ENCODE measurements at places on chromosomes 4 and X.

DNA sequence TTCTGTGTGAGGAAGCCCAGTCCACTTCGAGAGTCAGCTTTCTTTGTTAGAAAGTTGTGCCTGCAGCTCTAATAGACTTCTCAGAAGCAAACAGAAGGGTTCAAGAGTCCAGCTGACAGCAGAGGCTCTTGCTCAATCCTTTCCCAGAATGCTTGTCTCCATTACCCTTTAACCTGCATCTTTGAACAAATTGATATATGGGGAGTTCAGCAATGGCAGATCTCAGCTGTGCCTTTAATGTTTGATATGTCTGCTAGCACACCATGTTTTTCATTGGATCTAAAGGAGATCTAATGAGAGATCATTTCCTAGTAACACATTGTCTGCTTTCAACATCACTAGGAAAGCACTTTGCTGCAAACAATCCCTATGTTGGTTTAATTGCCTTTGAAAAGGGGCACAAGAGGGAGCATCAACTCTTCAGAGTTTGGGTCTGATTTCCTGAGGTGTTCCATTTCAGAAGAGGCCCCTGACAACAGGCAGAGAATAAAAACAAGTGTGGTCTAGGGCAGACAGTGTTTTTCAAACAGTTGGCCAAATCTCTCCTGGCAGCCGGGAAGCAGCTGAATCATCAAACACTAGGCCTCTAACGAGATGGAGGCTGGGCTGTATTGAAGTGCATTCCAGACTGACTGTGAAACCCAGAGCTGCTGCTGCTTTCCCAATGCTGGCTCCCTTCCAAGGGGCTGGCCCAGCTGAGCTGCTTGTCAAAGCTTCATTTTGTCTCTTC is 55.5 kb downstream of the LUZP4 start:
- DNase-seq, result peak; percentile 97

DNA sequence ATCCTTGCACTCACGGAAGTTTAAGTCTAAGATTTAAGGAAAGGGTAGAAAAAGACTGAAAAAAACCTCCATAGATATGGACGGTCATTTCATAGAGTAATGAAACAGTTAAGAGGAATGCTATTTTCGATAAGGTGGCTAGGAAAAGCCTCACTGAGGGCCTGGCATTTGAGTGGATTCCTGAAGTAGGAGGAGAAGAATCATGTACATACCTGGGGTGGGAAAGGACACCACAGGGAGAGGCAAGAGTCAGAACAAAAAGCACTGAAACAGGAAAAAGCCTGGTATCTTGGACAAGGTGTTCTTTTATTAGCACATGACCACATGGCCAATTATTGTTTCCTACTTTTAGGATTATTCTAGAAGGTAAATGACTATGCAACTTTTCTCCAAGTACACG is 547.2 kb upstream of the DIPK2B start:
- peak; percentile 12 for DNase-seq

DNA sequence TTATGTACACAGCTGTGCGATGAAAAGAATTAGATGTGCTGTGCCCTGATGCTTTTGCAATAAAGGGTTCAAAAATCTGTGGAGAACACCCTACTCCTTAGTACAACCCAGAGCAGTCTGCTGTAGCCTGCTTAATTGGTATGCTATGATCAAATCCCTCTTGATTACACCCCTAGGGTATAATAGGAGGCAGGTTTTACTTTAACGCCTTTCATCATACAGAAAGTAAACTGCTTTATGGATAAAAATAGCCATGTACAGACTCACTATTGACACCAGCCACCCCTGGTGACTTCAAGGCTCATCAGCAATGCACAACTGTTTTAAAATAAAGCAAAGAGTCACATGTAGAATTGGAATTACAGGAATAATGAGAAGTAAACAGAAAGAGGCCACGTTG is 315.3 kb downstream of the DMD start:
- no peak for DNase-seq

DNA sequence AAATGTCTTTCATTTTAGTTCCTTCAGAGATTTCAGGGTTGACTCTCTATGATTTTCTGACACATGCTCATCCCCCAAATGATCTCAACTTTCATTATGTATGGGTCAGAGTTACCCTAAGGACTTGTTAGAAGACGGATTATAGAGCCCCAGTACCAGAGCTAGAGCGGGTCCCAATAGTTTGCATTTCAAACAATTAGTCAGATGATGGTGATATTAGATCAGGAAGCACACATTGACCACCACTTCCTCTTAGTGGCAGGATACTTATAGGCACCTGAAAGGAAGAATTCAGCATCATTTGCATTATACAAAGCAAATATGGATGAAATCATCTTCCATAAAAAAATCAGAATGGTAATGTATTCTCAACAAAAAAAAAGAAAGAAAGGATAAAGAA is 106.1 kb downstream of the GALNTL6 start:
- no peak for DNase-seq

DNA sequence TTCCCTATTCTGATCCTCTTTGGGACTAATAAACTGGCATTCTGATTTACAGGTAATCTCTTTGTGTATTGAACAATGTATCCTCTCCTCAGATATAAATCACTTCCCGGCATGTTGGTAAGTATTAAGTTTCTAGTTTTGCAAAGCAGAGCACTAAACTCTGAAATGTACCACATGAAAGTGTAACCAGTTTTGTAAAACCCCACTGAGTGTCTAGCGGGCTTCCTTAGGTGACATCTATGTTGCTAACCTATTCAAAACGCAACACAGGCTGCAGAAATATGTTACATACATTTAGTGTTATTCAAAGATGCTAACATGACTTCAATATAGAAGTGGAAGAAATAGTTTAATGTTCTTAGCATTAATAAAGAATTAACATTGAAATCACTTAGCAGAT is 25.2 kb downstream of the DNAJB14 start:
- no peak for DNase-seq

GRCh38 chr4:155120536-155120935 is 87.9 kb upstream of the NPY2R start:
- DNase-seq, result no peak

DNA sequence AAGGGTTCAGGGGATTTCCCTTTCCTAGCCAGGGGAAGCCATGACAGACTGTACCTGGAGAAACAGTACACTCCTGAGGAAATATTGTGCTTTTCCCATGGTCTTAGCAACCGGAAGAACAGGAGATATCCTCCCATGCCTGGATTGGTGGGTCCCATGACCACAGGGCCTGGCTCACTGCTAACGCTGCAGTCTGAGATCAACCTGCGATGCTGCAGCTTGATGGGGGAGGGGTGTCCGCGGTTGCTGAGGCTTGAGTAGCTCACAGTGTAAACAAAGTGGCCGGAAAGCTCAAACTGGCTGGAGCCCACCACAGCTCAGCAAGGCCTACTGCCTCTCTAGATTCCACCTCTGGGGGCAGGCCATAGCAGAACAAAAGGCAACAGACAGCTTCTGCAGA is 819.5 kb downstream of the TECRL start:
- DNase-seq, result no peak

GRCh38 chr4:175827516-175827915 is 15.5 kb upstream of the GPM6A start:
- DNase-seq, result no peak

GRCh38 chr4:173403051-173403450 is 4.1 kb upstream of the SCRG1 start:
- peak; percentile 23 for DNase-seq

DNA sequence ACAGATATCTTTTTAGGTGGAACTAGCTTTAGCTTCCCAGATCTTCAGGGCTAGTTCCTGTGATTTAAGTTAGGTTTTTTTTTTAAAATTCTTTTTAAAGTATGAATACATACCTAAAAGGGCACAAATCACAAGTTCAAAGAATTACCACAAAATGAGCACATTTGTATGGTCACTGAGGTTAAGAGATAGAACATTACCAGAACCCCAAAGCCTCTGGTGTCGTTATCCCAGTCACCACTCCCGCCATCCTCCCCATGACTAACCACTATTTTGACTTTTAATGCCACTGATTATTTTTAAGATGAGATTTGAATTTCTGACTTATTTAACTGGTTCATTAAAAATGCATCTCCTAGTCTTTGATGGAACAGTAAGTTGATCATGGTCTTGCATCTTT is 5.4 kb downstream of the PGK1 start:
- DNase-seq, result no peak

DNA sequence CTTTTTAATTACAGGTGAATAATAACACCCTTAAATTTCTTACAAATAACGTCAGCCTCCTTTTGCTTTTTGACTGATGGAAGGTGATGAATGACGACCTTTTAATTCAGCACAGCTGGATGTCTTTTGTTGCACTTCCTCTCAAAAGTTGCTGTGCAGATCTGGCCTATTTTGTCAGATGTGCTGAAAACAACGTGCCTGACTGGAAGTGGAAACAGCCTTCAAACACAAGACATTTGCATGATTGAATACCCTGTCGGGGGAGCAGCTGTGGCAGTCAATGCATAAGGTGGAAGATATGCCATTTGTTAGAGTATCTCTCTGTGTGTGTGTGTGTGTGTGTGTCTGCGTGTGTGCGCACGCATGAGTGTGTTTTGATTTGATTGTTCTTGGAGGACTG is 579.7 kb downstream of the SPRY1 start:
- DNase-seq, result no peak

- no peak for DNase-seq
These were observed 28.8 kb downstream of the ATP8A1 start for GRCh38 chr4:42627885-42628646.
